Stimulated activated naive CD4-positive, alpha-beta T cell (primary cell): ENCODE measurements at places on chromosomes 12 and 14.

GRCh38 chr12:62761658-62762057 lies 173.3 kb downstream of the PPM1H start:
- DNase-seq: no peak

GRCh38 chr14:99258876-99259726 lies 12.9 kb downstream of the BCL11B start:
- DNase-seq: no peak

DNA sequence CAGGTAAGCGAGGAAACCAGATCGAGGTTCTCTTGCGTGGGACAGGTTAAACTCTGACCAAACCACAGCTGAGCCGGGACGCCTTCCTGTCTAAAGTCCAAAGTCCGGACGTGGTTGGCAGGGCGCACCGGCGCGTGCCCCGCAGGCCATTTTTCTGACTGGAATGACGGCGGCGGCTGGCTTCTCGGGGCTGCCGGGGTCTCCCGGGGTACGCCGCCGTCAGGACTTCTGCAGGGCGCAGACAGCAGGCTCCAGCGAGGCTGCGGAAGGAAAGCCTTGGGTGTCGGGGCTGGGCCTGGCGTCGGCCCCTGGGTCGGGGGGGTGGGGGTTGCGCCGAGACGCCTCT lies 32.8 kb downstream of the MIA2 start:
- DNase-seq: no peak

GRCh38 chr12:98466640-98467400 lies 48.6 kb upstream of the TMPO start:
- DNase-seq: no peak

GRCh38 chr14:101781240-101782061 lies 19.9 kb downstream of the PPP2R5C start:
- DNase-seq: no peak

GRCh38 chr14:56487090-56487667 lies 92.4 kb upstream of the TMEM260 start:
- no peak for DNase-seq

DNA sequence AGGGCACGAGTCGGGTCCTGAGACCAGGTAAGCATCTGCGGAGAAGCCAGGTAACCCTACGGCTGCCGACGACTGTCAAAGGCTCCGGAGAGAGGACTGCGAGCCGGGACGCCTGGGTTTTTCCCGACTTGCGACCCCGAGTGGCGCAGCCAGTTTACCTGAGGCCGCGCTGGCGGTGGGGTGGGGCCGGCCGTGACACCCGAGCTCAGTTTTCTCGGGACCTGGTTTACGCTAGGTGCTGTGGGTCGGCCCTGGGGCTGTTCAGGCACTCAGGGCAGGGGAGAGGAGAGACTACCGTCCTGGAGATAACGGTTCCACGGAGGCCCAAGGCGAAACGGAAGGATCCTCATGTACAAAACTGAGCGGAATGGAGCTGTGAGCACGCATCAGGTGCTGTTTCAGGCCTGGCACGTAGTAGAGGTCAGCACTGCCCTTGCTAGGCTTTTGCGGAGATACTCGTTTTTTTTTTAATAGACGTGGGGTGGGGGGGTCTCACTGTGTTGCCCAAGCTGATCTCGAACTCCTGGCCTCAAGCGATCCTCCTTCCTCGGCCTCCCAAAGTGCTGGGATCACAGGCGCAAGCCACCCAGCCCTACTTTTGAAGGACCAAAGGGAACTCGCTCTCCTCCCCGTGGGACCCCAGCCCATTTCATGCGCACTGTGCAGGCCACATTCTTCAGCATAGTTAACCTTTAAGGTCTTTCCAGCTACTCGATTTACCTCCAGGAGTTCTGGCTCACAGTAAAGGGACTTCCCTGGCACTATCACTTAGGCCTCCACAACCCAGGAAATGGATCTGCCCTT lies 471 bp downstream of the MTRFR start:
- no peak for DNase-seq

GRCh38 chr12:51246254-51246853 lies 7.7 kb downstream of the DAZAP2 start:
- DNase-seq: peak; percentile 2

DNA sequence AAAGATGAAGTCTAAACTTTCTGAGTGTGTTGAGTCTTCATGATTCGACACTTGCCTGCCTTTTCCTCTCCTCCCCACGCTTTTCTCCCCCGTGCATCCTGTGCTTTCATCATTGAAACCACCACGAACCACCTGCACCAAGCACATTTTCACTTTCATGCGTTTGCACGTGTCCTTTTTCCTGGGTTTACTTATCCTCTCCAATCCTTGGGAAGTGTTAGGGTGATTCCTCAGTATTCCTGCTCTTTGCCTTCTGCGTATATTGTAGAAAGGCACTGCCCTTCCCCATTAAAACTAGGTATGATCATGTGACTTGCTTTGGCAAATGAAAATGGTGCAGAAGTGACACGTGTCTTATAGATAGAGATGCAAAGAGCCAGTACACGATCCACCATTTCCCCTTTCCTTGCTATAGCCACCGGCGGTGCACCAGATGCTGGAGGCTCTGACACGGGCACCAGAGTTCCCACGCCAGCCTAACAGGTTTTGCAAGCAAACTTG lies 106.6 kb downstream of the BRMS1L start:
- DNase-seq: peak; percentile 76

GRCh38 chr12:114933428-114934160 lies 249.6 kb upstream of the TBX3 start:
- no peak for DNase-seq

DNA sequence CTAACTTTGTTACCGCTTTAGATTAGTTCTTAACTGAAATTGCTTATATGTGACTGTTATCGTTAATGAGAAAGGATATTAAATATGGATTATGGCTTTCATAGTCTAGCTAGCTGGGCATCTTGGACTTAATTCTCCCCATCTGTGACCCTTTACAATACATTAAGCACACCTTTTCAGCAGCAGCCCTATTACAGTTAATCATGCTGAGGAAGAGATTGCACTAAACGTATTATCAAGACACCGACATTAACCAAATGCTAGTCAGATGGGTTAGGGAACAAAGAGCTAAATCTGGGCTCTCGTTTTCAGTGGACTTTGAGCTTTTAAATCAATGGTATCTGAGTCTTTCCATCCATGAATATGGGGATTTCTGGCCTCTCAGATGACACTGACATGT lies 447.5 kb upstream of the DCN start:
- no peak for DNase-seq

GRCh38 chr14:87529081-87529480 lies 463.9 kb downstream of the GALC start:
- no peak for DNase-seq

DNA sequence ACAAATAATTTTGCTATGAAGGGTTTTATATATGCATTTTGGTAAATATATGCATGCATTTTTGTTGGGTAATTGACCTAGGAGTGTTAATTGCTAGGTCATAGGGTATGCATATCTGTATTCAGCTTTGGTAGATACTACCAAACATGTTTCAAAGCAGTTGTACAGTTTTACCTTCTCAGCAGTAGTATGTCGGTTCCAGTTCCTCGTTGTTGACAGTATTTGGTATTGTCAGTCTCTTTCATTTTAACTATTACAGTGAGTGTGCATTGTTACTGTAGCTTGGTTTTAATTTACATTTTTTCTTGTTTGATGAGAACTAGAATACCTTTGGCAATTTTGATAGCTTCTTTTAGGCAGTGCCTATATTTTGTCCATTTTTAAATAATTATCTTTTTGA lies 98.9 kb downstream of the ARID2 start:
- DNase-seq: no peak

DNA sequence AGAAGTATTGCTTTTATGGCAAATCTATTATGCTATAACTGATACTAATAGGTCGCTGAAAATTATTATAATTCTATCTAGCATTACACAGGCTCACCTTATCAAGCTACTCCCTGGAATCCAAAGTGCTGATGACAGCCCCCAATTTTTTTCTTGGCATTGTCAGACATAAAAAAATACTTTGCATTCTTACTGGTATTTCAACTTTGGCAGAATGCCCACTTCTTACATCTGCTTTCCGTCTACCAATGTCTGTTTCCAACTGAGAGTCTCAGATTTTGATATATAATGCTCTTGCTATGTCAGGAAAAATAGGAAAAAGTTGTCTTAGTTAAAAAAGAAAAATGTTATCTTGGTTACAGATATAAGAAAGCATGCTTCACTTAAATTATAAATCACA lies 615.4 kb downstream of the C12orf50 start:
- no peak for DNase-seq

GRCh38 chr12:45727980-45728629 lies 1.4 kb upstream of the ARID2 start:
- DNase-seq: no peak

GRCh38 chr12:102465762-102466560 lies 14.4 kb downstream of the IGF1 start:
- no peak for DNase-seq

- DNase-seq: no peak
Observed at GRCh38 chr12:29026419-29026818, 122.7 kb upstream of the FAR2 start.

DNA sequence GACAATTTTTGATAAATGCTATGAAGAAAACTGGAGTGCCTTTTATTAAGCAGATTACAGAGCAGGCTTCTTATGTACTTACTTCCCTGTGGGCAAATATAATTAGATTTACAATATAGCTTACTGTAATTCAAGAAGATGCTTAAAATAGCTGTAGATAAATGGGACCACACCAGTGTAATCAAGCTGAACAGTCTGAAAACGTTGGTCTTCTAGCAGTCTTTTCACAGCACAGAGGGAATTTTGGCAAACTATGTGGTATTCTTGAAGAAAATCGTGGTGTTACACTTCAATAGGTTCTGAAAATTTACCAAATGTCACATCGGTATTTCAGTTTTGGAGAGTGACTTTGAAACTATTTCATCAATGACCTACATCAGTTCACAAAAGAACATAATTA lies 47.7 kb downstream of the SLC16A7 start:
- no peak for DNase-seq

- DNase-seq: no peak
Observed at GRCh38 chr12:92362126-92362525, 216.5 kb upstream of the BTG1 start.

GRCh38 chr14:64674829-64675228 lies 29.4 kb upstream of the PLEKHG3 start:
- DNase-seq: no peak

GRCh38 chr12:108798551-108799221 lies 58.7 kb downstream of the SSH1 start:
- DNase-seq: no peak
